ENCODE measurements at places on chromosomes 3 and 15.

GRCh38 chr3:26236531-26236930 is 386.0 kb upstream of the LRRC3B start:
- no peak for DNase-seq

DNA sequence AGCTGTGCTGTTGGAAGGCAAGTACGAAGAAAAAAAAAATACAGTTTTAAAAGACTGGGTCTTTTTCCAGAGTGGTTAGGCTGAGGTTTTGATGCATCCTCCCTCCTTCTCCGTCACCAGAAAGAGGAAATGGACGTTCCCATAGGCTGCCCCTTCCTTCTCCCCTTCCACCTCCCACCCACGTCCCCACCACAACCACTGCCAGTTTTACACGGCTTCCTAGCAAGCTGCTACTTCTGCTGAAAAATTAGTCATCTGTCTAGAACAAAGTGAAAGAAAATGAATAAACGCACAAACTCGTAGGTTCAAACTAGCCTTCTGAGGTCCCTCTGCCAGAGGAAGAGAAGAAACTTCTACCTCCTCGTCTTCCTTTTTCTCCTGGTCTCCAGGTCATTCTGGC is 71.6 kb upstream of the RPL35A start:
- no peak for DNase-seq

DNA sequence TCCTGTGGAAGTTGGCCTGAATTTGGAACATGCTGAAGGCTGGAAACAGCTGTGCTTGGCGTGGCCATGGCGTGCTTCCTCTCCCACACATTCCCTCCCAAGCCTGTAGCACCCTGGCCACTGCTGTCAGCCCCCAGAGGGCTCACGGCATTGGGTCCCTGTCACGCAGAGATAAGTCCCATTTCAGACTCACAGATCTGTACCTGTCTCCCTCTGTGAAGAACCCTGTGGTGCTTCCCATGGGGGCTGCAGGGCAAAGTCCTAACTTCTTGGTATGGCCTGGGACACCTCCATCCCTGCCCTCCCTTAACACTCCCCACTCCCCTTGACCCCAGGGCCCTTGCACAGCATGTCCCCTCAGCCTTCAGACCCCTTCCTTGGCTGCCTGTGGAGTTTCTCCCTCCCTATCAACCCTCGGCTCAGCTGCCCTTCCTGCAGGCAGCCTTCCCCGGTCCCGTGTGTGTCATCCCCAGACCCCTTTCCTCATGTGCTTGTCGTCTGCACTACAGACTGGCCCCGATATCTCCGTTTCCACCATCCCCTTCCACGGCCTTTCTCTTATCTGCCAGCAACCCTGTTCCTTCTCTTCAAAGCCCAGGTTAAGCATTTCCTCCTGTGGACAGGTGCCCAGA is 28.6 kb downstream of the ABTB1 start:
- no peak for DNase-seq

- DNase-seq: no peak
Measured at GRCh38 chr3:17740721-17741141, 1.7 kb downstream of the TBC1D5 start.

DNA sequence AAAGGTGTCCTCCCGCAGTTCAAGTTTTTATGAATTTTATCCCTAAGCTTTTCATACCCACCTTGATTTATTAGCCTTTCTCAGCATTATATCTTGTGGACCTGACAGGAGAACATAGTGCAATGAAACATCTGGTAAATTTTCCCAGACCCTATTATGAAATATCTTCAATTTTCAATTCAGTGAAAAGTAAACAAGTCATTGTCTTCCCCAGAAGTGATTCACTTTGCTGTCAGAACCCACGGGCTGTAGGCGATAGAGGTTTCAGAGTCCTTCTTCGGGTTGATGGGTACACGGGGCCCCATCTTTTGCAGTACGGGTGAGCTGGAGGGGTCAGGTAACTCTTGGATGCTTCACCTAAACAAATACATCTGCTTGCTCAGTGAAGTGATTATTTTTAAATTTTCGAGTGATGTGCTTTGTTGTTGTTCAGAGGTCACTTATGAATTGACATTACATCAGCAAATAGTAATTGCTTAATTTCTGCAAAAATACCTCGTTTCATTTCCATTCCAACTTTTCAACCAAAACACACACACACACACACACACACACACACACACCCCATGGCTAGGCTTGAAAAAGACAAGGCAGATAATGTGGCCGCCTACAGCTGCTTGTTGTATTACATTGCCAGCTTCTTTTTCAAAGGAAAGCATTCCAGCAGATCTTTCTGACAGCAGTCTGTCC is 102.9 kb downstream of the SEMA6D start:
- no peak for DNase-seq

- DNase-seq: no peak
Measured at GRCh38 chr3:15861163-15861562, 63.4 kb upstream of the ANKRD28 start.

DNA sequence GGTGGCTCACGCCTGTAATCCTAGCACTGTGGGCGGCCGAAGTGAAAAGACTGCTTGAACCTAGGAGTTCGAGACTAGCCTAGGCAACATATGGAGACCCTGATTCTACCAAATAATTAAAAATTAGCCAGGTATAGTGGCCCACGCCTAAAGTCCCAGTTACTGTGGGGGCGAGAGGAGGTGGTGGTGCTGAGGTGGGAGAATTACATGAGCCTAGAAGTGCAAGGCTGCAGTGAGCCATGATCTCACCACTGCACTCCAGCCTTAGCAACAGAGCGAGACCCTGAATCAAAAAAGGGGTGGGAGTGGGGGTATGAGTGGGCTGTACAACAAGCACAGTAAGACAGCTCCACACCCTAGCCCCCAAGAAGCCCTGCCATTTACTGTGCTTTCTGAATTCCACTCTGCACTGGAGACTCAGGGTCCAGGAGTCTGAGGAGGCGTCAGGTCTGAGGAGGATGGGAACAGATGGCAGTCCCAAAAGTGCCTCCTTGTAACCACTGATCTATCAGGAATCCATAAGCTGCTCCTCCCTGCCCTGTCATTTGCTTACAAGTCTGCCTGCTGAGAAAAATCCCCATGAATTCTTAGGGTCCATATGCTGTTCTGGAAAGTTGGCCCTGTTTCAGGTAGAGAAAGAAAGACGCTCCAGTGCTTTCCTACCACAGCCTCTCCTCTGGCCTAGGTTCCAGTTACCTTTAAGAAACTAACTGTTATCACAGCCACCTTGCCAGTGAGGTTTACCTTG is 171.1 kb downstream of the MAGI1 start:
- DNase-seq: no peak

- no peak for DNase-seq
Measured at GRCh38 chr3:22734207-22734606, 468.9 kb upstream of the UBE2E2 start.

DNA sequence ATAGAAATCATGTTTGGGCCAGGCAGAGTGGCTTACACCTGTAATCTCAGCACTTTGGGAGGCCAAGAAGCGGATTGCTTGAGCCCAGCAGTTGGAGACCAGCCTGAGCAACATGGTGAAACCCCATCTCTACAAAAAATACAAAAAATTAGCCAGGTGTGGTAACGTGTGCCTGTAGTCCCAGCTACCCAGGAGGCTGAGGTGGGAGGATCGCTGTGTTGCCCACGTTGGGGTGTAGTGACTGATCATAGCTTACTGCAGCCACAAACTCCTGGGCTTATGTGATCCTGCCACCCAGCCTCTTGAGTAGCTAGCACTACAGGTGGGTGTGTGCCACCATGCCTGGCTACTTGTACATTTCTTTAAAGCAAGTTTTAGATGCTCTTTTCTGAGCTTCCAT is 114.3 kb downstream of the WDR76 start:
- no peak for DNase-seq

- peak; percentile 56 for DNase-seq
Measured at GRCh38 chr3:72482589-72483321, 365.5 kb downstream of the SHQ1 start.

GRCh38 chr3:67016522-67017080 is 18.5 kb downstream of the KBTBD8 start:
- DNase-seq: no peak

DNA sequence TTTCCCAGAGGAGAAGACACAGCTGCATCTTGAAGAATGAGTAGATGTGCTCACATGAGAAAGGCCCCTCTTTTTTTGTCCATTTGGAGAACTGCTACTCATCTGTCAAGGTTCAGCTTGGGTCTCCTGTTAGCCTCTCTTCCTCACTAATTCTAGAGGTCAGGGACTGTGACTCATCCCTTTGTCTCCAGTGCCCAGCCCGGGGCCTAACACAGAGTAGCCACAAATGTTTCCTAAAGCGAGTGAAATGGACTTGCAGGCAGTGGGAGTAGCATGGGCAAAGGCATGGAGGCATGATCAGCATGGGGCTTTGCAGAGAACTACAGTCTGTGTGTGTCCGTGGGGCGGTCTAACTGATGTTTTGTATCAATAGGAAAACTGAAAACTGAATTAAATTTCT is 33.9 kb upstream of the MRPS22 start:
- DNase-seq: no peak

- DNase-seq: peak; percentile 43
Measured at GRCh38 chr3:112984485-112984884, 6.3 kb upstream of the GTPBP8 start.

GRCh38 chr3:59690886-59691285 is 641.1 kb upstream of the CFAP20DC start:
- DNase-seq: no peak

- no peak for DNase-seq
Measured at GRCh38 chr15:70147178-70147760, 49.6 kb upstream of the TLE3 start.

DNA sequence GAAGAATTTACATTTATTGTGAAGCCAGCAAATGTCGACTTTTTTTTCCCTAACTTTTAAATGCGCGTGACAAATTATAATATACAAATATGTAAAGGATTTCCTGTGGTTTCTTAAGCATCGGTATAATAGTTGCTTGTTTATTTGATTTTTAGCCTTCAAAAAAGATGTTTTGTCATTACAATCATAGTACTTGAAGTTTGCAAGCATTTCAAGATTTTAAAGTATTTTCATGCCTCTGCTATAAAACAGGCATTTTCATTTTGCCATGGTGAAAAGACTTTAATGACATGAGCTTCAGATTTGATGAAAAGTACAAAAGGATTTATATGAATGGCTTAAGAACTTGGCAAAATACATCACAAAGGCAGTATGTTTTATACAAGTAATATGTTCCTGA is 9.4 kb upstream of the P2RY12 start:
- no peak for DNase-seq

DNA sequence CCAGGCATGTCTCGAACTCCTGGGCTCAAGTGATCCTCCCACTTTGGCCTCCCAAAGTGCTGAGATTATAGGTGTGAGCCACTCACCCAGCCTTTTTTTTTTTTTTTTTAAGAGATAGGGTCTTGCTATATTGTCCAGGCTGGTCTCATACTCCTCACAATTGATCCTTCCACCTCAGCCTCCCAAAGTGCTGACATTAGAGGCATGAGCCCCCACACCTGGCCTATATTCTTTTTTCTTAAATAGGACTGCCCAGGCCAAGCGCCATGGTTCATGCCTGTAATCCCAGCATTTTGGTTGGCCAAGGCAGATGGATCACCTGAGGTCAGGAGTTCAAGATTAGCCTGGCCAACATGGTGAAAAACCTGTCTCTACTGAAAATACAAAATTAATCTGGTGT is 12.5 kb downstream of the NR1I2 start:
- no peak for DNase-seq

DNA sequence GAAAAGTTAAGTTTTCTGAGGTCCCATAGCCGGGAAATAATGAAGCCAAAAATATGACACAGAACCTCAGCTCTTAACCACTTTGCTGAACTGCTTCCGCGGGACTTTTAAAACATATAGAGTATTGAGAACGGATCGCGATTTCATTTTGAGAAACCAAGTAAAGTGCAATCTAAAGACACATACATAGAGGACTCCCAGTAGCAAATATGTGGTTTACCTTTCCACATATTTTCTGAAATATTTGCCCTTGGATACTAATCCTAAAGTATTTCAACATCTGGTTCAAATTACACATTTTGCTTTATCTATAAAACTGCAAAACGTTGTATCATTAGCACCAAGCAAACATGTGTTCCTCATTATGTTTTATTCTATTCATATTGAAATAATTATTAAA is 776.5 kb downstream of the ROBO2 start:
- no peak for DNase-seq

DNA sequence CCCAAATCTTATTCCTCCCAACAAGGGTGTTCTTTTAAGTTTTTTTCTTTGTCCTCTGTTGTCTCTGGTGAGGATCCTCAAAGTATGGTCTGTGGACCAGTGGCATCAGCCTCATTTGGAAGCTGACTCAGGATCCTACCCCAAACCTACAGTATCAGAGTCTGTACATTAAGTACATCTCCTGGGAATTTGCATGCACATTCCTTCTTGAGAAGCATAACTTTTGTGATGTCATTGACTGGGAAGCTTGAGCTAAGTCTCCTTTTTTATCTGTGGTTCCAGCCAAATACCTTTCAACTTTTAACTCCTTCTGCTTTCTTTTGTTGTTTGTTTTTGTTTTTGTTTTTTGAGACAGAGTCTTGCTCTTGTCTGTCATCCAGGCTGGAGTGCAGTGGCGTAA is 40.5 kb downstream of the ARMC8 start:
- DNase-seq: no peak

DNA sequence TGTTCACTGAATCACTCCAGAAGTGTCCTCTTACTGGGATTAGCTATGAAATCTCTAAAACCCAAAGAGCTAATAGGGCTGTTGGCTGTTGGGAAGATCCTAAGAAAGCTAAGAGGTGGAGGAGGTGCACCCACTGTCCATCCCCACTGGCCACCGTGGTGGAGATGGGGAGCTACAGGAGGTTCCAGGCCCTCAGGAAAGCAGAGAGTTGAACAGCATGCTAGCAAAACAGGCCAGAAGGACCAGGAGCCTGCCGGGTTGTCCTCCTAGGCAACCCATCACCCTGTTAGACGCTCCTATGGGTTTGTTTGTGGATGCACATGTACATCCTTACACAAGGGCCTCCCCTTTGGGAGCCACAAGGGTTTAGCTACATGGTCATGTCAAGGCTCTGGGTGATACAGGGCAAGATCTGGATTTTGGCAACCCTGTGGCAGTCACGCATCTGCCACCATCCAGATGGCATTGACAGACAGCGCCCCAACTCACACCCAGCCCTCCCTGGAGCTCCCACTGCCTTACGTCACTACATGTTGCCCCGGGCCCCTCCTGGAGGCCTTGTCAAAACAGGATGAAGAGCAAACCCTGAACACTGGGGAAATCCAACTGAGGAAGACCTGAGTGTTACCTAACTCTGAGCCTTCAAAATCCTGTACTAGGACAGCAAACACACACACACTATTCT is 208.1 kb downstream of the SLCO3A1 start:
- DNase-seq: no peak

- DNase-seq: no peak
Measured at GRCh38 chr3:128011140-128011539, 41.1 kb upstream of the SEC61A1 start.

DNA sequence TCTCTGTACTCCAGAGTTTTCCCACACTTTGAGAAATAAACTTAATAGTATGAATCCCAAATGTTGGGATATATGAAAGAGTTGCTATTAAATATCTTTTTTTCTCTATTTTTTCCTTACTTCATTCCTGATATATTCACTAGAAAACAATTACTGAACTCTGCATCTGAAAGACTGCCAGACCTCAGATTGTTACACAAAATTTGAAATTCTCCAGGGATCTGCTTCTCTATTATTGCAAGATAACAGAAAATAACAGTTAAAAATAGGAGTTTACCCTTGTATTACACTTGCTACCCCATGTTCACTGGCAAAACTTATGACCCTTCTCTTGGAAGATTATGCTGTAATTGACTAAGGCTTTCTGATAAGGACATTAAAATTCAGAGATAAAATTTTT is 11.7 kb upstream of the P3H2 start:
- DNase-seq: no peak

GRCh38 chr15:61175024-61175423 is 54.1 kb downstream of the RORA start:
- DNase-seq: no peak
